Urinary bladder (tissue), 4 donors: ENCODE measurements at places on chromosomes 2 and 18. TPM values are rescaled to one million over a fixed set of nuclear protein-coding genes. Genes with fewer than 3 reads are reported as not detected.

TCF23 gene
- 0.08 TPM for polyA plus RNA-seq

EHD3 gene
- polyA plus RNA-seq, result 8.5 TPM

SPP2 gene
- not detected for polyA plus RNA-seq

CKAP2L gene
- polyA plus RNA-seq, result 0.24 TPM

CABYR gene
- polyA plus RNA-seq, result 1.3 TPM

IL1F10 gene
- polyA plus RNA-seq, result not detected

FAP gene
- polyA plus RNA-seq, result 2.2 TPM

SPATA3 gene
- polyA plus RNA-seq, result not detected

TTC32 gene
- polyA plus RNA-seq, result 20.9 TPM

ASPRV1 gene
- polyA plus RNA-seq, result 1.9 TPM

TCF7L1 gene
- 20.9 TPM for polyA plus RNA-seq

SLC4A3 gene
- polyA plus RNA-seq, result 2.6 TPM

MEIS1 gene
- polyA plus RNA-seq, result 46.5 TPM

SFT2D3 gene
- polyA plus RNA-seq, result 5.5 TPM

IL36A gene
- not detected for polyA plus RNA-seq

INPP5D gene
- 8.4 TPM for polyA plus RNA-seq

MC5R gene
- polyA plus RNA-seq, result not detected

DSG3 gene
- 0.14 TPM for polyA plus RNA-seq

CD8B gene
- polyA plus RNA-seq, result 0.82 TPM

CXCR4 gene
- 20.4 TPM for polyA plus RNA-seq

HOXD13 gene
- polyA plus RNA-seq, result 4.1 TPM

PRKRA gene
- polyA plus RNA-seq, result 57.8 TPM

CCBE1 gene
- polyA plus RNA-seq, result 0.37 TPM

TMX3 gene
- 19.9 TPM for polyA plus RNA-seq

VSNL1 gene
- 1.1 TPM for polyA plus RNA-seq

TXNDC2 gene
- 0.08 TPM for polyA plus RNA-seq

UGT1A8 gene
- polyA plus RNA-seq, result 0.56 TPM

HRH4 gene
- 0.05 TPM for polyA plus RNA-seq

MERTK gene
- polyA plus RNA-seq, result 16.1 TPM

ANO7 gene
- 1.2 TPM for polyA plus RNA-seq

AQP12B gene
- polyA plus RNA-seq, result not detected

SRD5A2 gene
- polyA plus RNA-seq, result 2.4 TPM

KHK gene
- polyA plus RNA-seq, result 6.8 TPM

CTAGE1 gene
- polyA plus RNA-seq, result not detected

NXPH2 gene
- not detected for polyA plus RNA-seq

COL3A1 gene
- polyA plus RNA-seq, result 1,351 TPM

NAT8 gene
- not detected for polyA plus RNA-seq

PIEZO2 gene
- 5.9 TPM for polyA plus RNA-seq

CYB5A gene
- polyA plus RNA-seq, result 220 TPM

SULT1C4 gene
- polyA plus RNA-seq, result 4.6 TPM

MOGAT1 gene
- polyA plus RNA-seq, result not detected
